ENCODE measurements at places on chromosomes 13 and 19. TPM values are rescaled to one million over a fixed set of nuclear protein-coding genes. Genes with fewer than 3 reads are reported as not detected.

The LRFN3 gene
- 7.7 TPM for total RNA-seq

The MCEMP1 gene
- not detected for total RNA-seq

The KIR2DL3 gene
- not detected for total RNA-seq

The SLITRK6 gene
- total RNA-seq, result 2.4 TPM

Data from frontal cortex (tissue), 4 donors.